ENCODE measurements at places on chromosomes 12 and 14.

DNA sequence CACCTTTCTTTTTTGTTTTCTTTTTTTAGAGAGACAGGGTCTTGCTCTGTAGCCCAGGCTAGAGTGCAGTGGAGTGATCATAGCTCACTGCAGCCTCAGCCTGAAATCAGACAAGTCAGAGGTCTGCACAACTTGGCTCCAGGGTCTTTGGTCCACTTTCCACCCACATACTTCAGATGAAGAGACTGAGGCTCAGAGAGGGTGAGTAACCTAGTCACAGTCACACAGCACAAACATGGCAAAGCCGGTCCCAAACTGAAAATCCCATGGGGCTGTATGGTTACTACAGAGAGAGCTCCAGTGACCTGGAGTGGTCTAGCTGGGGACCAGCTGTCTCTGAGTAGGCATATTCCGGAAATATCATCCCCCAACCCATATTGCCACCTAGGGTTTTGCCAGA, 19.2 kb downstream of the LHX5 start:
- no peak for DNase-seq

DNA sequence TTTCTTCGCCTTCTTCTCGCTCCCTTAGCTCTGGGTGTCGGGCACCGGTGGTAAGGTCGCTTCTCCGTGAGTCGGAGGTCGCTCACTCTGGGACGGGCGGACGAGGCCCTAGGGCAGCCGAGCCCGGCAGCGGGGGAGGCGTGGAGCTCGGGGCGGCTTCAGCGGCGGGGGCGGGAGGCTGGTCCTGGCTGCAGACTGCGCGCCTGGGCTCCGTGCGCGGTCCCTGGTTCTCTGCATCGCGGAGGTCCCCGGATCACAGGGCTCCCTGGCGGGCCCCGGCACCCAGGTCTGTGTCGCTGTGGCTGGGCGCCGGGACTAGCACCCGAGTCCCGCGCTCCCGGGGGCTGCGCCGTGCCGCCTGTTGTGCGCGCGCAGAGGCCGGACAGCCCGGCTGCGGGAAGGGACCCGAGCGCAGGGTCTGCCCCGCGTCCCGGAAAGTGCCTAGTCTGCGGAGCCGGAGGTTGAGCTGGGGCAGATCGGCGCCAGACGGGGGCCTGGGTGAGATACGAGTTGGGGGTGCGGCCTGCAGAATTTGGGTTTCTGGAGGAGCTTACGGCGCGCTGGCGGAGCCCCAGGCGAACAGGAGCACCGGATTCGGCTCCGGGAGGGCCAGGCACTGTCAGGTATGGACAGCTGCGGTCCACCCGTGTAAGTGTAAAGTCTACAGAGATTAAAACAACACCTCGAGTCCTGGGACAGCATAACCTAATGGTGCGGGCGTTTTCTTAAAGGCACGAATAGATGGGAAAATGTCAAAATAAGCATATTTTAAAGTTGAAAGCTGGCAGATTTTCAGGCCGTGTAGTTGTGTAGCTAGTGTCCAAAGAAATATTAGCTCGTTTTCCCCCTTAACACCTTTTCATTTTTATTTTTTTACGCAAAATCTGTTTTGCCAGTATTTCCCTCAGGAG, 713 bp downstream of the FRMD6 start:
- peak; percentile 40 for DNase-seq

DNA sequence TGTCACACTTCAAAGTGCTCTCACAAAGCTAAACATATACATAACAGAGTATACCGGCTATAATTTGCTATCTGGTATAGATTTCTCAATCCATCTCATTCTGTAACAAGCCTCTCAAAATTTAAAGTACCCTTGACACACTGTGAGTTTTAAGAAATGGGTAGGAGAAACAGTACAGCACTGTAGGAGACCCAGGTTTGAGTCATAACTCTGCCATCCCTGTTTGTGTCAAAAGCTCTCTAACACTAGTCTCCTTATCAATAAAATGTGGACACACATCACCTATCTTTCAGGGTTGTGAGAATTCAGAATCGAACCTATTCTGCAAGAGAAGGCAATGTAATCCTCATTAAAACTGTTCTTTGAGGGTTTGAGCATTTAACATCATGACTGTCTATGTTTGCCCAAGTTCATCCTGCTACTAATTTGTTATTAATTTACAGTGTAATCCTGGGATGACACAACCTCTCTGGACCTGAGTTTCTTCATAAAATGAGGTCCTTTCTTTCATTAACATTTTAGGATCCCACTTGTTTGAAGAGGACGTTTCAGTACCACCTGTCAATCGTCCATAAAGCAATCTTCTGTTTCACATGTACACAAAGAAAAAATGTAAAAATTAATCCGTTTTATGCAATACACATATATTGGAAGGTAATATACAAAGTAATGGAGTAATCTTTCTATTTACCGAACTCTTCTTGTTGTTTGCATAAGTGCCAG, 12.1 kb downstream of the SPTSSA start:
- no peak for DNase-seq

- DNase-seq: no peak
Observed at GRCh38 chr12:66187036-66187435, 2.0 kb upstream of the IRAK3 start.

- DNase-seq: peak; percentile 34
Observed at GRCh38 chr12:462936-463705, 3.4 kb downstream of the B4GALNT3 start.

DNA sequence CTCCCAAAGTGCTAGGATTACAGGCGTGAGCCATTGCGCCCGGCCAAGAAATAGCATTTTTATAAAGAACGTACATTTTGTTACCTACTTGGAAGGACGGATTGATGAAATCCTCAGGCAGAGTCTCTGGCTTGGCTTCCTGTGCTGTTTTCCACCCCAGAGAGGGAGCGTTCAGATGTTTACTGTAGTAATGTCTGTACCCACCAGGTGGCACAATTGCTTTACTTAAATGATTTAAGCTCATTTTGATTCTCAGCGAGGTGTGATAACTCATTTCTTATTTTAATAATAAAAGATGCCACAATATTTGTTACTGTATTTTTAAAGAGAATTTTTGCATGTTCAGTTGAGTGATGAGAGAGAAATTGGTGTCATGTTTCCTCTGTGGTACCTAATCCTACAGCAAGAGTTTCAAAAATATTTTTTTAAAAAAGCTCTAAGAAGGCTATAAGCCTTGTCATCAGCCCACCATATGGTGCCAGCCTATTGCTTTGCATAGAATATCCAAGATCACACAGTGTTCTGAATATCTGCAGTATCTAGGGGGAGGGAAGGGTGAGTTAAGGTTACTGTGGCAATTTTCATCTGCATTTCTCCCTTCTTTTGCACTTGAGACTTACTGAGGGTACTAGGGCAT, 82.6 kb upstream of the TRAF3 start:
- peak; percentile 79 for DNase-seq

DNA sequence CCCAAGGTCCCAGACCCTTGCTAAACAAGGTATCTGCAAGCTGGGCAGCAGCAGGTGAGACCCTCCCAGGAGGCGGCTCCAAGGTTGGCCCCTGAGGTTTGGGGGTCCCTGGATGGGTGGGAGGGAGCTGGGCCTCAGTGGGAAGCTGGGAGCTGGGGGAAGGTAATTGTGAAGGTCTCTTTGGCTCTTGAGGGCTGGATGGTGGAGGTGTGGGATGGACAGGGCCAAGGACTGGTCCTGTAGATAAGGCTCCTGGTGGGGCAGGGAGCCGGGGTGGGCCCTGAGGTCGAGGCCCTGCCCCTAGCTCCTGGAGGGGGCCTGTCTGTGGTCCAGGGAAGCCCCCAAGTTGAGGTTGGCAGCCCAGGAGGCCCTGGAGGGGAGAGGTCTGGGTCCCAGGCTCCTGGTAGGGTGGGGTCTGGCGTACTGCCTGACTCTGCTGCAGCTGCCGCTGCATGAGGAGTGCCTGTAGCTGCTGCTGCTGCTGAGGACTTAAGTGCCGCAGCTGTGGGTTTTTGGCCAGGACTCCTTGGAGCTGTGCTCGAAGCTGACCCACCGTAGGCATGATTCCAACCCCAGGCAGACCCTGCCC, 13.1 kb upstream of the PRKAG1 start:
- DNase-seq: no peak

DNA sequence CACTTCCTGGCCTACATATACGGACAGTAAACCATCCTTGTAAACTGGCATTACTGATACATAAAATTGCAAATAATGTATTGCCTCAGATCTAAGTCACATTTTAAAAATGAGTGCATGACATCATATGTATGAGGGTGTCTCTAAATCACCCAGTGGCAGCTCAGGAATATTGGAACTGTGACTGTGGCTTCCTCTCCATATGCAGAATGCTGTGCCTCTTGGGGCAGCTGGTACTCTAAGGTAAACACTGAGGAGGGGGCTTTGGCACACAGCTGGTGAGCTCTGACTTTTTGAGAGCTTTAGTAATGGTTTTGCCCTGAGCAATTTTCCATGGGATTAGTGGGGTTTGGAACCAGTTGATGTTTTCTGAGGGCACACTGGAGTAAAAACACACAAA, 263.7 kb downstream of the BMP4 start:
- DNase-seq: peak; percentile 1

DNA sequence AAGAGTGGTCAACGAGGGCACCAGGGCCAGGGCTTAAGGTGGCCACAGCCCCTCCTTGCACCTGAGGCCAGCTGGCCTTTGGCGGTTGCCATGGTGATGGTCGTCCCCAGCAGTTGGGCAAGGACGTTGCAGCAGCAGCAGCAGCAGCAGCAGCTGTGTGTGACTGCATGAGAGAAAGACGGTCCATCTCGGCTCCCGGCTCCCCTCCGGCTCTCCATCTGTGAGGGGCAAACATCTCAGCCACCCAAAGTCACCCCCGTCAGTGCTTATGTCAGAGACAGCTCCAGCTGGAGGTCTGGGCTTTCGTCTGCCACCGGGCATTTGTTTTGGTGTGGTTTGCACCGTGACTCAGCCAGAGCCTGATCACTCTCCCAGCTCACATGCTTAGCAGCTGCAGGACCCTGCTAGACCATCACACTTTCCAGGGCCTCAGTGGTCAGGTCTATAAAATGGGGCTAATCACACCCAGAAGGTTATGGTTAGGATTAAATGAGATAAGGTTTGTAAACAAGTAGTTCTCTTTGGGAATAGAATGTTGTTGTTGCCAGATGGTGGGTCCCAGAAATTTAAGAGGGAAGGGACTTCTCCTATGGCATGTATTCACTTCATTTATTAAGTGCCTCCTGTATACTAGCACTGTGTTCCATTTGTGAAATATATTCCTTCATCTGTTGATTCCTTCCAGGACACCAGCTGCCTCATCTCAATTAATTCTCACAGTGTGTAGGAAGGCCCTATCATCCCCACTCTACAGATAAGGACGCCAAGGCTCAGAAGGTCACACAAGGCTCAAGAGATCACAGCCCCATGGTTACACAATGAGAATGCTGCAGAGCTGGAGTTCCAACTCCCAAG, 212.6 kb upstream of the LHX5 start:
- no peak for DNase-seq

DNA sequence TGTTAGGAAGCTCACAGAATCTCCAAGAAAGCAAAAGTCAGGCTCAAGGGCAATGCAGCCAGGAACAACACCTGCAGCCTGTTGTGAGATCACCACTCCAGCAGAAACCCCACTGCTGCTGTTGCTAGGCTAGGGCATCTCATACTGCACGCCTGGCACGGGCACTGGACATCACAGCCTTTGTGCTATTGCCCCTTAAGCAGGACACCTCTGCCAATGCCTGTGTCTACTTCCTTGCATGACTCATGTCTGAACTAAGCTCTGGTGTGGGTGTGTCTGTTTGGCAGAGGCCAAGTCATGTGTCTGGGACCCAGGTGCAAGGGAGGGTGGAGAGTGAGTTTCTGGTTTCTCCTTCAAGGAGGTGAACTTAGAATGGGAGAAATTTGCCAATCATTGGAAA, 10.0 kb upstream of the DDX47 start:
- DNase-seq: no peak

- DNase-seq: no peak
Observed at GRCh38 chr14:74655599-74656395, 43.8 kb upstream of the LTBP2 start.

DNA sequence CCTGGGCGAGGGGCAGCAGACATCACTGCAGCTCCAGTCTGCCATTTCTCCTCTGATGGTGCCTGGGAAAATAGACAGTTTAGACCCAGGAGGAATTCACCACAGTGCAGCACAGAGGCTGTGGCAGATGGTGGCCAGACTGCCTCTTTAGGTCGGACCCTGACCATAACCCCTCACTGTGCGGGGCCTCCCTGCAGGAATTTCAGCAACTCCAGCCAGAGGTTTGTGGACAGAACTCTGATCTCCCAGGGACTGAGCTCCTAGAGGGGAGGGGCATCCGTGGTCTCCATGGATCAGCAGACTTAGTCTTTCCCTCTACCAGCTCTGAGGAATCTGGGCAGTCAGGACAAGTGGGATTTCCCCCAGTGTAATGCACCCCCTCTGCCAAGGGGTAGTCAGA, 106.5 kb downstream of the ZC3H14 start:
- no peak for DNase-seq

- DNase-seq: peak; percentile 44
Observed at GRCh38 chr14:52951681-52952554, 1.1 kb upstream of the FERMT2 start.

GRCh38 chr14:93544212-93544611, 113.5 kb downstream of the UNC79 start:
- no peak for DNase-seq

GRCh38 chr12:92290350-92290695, 144.7 kb upstream of the BTG1 start:
- DNase-seq: no peak

DNA sequence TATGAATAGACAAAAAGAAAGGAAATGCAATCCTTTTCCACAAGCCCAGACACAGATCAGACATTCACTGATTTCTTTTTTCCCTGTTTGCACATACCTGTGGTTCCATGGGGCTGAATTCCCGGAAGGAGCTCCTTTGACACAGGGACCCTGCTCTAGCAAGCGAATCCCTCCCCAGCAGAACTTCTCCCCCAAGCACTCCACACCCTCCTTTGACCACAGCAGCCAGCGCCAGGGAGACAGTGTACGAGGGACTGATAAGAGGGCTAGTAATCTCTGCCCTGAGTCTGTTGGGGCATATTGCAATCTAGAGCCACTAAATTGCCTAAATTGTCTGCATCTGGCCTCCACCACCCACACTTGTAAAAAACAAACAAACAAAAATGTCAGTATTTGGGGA, 83.4 kb upstream of the NTF3 start:
- no peak for DNase-seq

DNA sequence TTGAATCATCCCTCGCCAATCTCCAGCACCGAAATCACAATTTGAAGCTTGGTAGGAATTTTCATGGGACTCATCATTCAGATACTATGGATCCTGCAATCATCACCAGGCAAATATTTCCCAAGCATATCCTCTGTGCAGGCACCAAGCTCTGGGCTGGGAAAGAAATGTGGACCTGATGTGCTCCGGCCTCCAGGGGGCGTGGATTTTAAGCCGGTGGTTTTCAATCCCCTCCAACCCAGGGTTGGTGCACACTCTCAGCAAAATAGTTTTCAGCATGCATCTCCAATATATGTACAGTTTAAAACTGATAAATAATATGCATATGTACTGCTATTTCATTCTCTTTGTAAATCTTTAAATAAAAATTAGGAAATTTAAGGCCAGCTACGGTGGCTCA, 98.9 kb downstream of the RBM19 start:
- DNase-seq: no peak

- DNase-seq: no peak
Observed at GRCh38 chr12:70379846-70380245, 13.8 kb downstream of the KCNMB4 start.

GRCh38 chr14:59358102-59358501, 107.1 kb downstream of the GPR135 start:
- DNase-seq: no peak

GRCh38 chr12:43331935-43332334, 220.1 kb downstream of the ADAMTS20 start:
- no peak for DNase-seq
